ENCODE measurements at places on chromosomes 1 and 21.

DNA sequence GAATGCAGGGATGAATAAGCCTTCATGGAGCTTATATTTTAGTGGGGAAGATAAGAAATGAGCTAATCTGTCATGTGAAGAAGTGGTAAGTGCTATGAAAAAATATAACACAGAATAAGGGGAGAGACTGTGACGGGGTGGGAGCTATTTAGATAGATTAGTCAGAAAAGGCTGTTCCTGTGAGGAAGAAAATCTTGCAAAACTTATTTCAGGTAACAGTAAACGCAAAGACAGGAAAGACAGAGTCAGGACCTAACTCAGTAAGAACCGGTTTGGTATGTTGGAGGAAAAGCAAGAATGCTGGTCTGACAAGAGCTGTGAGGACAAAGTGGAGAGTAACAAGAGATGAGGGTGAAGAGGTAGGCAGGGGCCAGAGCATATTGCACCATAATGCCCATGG lies 22.0 kb downstream of the GNAI3 start:
- DNase-seq: no peak

- no peak for DNase-seq
Observed at GRCh38 chr1:72434070-72434469, 151.7 kb upstream of the NEGR1 start.

DNA sequence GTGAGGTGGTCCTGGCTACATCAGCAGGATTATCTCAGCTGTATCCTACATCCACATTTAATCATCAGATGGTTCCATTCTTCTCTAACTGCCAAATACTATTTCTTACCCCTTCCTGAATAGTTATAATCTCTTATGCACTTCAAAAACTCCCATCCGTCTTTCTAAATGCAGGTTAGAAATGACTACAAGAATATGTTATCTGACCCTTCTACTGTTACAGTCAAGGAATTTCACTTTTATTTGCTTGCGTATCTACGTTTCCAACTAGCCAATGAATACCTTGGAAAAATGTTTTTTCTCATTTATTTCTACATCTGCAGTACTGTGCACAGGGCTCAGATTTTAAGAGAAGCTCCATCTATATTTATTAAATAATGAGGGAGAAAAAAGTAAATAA lies 709.9 kb downstream of the KCNT2 start:
- no peak for DNase-seq

- peak; percentile 93 for DNase-seq
Observed at GRCh38 chr1:154419620-154420571, 14.8 kb downstream of the IL6R start.

DNA sequence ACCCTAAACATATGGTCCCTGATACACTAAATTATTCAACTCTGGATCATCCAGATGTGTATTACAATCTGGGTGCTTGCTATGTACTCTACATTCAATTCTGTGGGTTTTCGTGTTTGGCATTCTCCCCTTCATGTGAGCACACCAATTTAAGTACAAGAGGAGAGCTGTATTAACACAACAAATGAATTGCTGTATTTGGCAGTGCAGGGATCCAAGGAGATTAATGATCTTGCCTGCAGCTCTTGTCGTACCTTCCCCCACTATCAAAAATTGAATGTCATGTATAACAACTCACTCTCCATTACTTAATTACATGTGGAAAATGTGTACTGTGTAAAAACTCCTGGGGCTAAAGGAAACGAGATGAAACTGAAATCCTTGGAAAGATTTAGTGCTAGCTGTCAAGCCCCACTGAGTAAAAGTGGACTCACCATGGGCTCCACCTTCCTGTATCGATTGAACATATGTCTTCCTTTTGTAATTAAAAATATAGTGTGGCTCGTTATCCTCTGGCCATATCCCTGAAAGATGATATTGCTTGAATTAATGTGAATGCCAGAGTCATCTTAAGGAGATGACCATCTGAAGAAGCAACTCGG lies 172.2 kb upstream of the L1TD1 start:
- DNase-seq: no peak

- no peak for DNase-seq
Observed at GRCh38 chr1:208979776-208980175, 603.7 kb upstream of the CAMK1G start.

GRCh38 chr1:27111626-27112573 lies 43.0 kb downstream of the SLC9A1 start:
- DNase-seq: peak; percentile 96

DNA sequence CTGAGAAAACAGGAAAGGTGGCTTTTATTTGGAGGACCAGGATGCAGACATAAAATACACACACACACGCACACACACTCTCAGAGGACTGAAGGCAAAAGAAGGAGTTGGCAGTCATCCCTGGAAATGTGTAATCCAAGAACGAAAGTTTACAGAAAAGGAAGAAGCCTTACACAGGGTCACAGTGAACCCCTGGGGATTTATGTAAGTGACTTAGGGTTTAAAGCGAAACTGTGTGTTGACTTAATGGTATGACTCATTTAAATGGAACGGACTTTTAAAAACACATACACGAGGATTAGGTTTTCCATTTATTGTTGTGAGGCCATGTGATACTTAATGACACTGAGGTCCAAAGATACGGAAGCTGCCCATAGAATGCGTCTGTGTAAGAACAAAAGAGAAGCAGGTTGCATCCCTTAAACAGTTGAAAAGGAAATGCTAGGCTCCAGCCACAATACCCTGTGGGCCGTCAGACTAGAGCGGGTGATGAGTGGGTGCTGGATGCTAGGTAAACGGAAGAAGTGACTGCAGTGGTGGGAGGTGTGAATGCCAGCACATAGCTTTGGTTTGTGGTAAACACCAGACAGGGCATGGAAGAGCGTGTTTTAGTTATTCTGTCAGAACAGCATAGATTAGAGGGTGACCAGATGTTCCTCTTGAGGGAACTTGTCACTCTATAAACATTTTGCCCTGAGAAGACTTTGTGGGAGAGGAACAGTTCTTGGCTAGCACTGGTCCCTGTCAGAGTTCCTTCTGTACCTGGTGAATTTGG lies 21.6 kb upstream of the BCL10 start:
- no peak for DNase-seq

DNA sequence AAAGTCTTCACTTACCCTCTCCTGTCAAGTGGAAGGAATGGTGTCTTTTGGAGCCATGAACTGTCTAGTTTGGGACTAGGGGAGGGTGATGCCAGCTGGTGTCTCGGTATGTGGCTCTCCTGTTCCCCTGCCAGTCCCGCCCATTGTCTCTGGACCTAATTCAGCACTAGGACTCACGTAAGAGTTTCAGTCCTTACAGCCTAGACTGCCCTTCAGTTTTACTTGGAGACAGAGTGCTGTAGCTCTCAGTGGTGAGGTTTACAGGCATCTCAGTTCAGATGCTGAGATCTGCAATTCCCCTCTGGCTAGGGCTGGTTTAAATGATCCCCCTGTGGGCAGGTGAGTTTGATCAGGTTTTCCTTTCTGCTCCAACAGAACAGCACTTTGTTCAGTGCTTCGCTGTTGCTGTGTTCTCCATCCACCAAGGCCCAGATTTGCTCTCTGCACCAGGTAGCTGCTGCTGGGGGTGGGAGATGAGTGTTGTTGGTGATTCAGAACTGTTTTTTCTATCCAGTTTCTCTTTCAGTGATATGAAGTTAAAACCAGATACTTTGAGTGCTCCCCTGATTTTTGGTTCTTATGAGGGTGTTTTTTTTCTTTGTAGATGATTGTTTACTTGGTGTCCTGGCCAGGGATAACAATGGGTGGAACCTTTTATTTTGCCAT lies 198.3 kb upstream of the RNPC3 start:
- DNase-seq: no peak

GRCh38 chr1:213423605-213424004 lies 372.6 kb downstream of the RPS6KC1 start:
- no peak for DNase-seq

DNA sequence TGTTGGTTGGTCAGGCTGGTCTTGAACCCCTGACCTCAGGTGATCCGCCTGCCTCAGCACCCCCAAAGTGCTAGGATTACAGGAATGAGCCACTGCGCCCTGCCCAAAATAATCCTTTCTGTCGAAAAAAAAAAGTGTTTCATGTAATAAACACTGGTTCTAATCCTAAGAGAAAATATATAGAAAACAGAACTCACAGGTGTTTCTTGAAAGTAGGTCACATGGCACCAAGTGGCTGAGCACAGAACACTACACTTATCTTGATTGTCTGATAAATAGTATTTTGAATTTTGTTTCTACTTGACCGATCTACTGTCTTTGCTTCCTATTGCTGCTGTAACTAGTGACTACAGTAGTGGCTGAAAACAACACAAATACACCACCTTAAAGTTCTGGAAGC lies 87.6 kb upstream of the SOD1 start:
- no peak for DNase-seq

- no peak for DNase-seq
Observed at GRCh38 chr1:167562702-167563101, 9.1 kb upstream of the CREG1 start.

- DNase-seq: no peak
Observed at GRCh38 chr21:32562426-32562825, 22.9 kb downstream of the TCP10L start.

GRCh38 chr21:34200288-34200905 lies 127.0 kb downstream of the MRPS6 start:
- peak; percentile 93 for DNase-seq

- no peak for DNase-seq
Observed at GRCh38 chr1:22318279-22318981, 133.2 kb upstream of the ZBTB40 start.

DNA sequence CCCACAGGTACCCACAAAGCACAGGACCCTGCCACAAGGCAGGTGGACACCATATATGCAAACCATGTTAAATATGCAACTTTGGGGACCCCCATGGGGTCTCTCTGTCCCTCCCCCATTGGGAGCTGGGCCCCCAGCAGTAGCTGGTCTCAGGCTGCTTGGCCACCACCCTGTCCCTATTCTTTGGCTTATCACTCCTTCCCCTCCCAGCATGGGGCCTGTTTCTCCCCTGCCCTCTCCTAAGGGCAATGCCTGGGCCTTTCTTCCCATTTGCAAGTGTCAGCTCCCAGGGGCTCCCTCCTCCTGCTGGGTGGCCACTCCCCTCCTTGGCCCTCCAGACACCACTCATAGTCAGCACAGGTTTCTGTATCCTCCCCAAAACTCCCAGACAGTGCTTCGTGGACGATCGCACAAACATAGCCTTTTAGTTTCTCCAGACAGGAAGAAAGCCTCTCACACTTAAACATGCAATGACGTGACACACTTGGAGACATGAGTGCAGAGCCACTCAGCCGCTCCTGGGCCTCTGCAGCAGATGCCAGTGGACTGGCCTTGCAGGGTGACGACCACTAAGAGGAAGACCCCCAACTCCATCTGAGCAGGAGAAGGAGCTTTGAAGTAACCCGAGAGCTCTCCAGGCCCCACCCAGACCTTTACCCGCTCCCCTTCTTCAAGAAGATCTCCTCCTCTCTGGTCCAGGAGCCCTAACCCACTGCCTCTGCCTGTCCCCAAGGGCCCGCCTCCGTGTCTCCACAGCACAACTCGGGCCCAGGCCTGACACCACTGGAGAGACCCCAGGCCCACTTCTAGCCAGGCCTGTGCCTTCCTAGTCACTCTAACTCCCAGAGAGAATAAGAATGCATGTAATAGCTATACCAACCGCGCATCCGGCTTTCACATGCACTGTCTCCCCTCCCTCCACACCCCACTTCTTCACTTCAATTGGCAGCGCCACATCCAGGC lies 22.9 kb downstream of the CITED4 start:
- no peak for DNase-seq

- DNase-seq: no peak
Observed at GRCh38 chr1:222970040-222970439, 155.2 kb downstream of the DISP1 start.

GRCh38 chr1:213094446-213094845 lies 43.4 kb downstream of the RPS6KC1 start:
- no peak for DNase-seq

GRCh38 chr21:17554679-17555465 lies 42.0 kb downstream of the CXADR start:
- DNase-seq: peak; percentile 12

GRCh38 chr1:3609769-3610526 lies 1.4 kb downstream of the MEGF6 start:
- DNase-seq: no peak

GRCh38 chr1:205950280-205950679 lies 7.0 kb upstream of the SLC26A9 start:
- no peak for DNase-seq

GRCh38 chr21:45306453-45306831 lies 18.7 kb upstream of the POFUT2 start:
- DNase-seq: no peak

GRCh38 chr1:83857103-83857502 lies 141.8 kb downstream of the TTLL7 start:
- DNase-seq: peak; percentile 28

- no peak for DNase-seq
Observed at GRCh38 chr1:7967196-7967595, 5.7 kb downstream of the PARK7 start.

GRCh38 chr1:234710381-234710780 lies 100.4 kb upstream of the IRF2BP2 start:
- DNase-seq: no peak

- no peak for DNase-seq
Observed at GRCh38 chr21:14452031-14452726, 69.2 kb upstream of the HSPA13 start.

DNA sequence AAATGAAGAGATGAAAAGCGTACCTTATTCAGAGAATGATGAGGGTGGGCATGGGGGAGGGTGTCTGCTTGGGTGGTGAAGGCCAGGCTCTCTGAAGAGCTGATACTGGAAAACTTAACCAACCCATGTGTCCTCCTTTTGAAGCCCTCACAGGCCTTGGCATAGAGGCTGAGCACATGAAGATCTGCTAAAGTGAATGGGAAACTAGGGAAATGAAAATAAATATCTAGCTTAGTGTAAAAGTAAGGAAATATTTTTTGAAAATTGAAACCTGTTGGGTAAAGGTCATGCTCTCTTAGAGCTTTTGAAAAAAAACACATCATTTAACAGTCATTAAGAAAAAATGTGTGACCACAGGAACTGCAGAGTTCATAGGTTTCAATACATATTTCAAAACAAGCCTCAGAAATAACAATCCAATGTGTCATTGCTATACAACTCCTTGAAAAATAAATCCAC lies 40.5 kb upstream of the RALGPS2 start:
- no peak for DNase-seq

DNA sequence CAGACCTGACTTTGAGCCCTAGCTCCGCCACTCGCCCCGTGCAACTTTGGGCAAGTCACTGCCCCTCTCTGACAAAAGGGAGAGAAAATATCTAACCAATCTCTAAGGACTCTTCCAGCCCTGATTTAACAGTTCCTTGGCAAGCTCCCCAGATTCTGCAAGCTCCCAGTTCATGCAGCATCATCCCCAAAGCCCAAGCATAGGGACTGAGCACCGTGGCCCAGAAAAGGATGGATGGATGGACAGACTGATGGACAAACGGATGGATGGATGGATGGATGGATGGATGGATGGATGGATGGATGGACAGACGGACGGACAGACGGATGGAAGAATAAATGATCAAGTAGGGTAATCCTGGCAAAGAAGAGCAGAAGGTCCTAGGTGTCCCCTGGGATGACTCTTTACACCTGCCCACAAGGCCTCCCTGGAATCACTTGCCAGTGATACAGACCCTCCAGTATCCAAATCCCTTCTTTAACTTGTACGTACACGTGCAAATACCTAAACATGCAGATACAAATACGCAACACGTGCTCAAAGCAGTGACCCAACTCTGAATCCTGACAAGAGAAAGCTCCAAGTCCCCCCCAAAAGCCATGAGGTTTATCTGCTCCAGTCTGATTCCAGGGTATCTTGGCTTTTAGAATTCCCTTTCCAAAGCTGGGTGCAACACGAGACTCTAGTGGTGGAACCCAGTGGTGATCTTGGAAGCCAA lies 16.0 kb downstream of the IFFO2 start:
- no peak for DNase-seq

Measured in suppressor macrophage (primary cell).